ENCODE measurements at places on chromosomes 5 and 9.

DNA sequence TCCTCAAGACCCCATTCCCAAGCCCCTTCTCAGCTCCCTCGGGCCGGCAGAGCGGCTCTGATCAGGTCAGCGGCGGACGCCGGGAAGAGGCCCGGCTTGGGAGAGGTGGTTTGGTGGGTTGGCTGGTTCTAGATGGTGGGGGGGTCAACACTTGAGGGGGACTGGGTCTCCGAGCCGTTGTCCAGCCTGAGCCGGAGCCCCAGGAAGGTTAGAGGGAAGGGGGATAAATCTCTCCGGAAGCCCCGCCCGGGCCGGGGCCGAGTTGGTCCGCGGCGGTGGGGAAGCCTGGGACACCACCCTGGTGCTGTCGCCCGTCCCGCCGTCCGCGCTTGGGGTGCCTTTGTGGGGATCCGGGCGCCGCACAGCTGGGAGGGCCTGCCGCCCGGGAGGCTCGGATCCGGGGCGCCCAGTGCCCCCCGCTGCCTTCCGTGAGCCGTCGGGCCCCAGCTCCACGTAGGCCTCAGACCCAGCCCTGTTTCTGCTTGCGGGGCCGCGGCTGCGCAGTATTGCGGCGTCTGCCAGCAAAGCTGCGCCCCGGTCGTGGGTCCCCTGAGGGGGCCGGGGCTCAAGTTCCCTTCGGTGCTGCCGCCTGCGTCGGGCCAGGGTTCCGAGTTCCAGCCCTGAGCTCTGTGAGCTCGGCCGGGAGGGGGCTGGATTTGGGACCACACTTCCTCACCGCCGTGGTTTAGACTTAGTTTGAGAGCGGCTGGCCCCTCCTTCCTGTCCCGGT lies 542 bp upstream of the TRIM52 start:
- DNase-seq: no peak

- no peak for DNase-seq
Observed at GRCh38 chr9:16315720-16316119, 554.8 kb downstream of the BNC2 start.

- DNase-seq: no peak
Observed at GRCh38 chr5:169629847-169630548, 7.1 kb upstream of the DOCK2 start.

DNA sequence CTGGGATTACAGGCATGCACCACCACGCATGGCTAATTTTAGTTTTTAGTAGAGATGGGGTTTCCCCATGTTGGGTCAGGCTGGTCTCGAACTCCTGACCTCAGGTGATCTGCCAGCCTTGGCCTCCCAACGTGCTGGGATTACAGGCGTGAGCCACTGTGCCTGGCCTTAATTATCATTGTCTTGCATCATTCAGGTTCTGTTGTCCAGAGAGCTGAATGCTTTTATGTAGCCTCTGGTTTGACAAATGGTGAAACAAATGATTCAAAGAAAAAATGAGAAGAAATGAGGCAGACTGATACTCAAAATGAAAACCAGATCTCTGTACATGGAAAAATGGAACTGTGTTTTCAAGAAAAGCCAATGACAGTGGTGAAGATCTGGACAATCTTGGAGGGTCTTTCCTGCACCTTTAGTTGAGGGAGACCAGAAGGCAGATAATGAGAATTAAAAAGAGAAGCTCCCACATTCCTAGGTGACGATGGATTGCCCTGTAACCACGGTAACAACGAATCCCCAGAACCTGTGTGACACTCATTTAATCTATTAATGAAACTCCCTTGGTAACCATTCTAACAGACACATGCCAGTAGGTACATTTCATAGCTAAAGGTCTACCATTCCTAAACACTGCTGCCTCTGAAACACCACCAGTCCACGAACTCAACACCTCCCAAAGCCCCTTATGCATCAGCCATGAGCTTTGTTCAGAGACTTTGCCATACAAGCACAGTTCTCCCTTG lies 1.6 kb downstream of the TEX48 start:
- no peak for DNase-seq

- no peak for DNase-seq
Observed at GRCh38 chr9:91117474-91117891, 244.2 kb downstream of the AUH start.

DNA sequence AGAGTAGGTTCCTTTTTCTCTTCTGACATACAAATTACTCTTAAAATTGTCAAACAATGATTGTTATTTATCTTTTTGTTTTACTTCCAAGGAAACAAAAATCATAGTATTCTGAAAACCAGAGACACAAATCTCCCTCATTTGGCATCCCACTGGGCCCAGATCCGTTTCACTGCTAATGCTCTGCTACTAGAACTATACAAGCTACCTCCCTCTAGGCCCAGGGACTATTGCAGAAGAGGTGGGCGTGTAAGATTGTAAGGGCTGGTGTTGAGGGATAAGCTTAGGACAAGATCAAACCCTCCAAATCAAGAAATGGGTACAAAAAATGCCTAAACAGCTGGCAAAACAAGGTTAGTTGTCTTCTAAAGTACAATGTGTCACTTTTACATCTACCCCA lies 928.9 kb upstream of the CDH10 start:
- DNase-seq: no peak

- no peak for DNase-seq
Observed at GRCh38 chr9:87674565-87675299, 51.2 kb upstream of the CTSL start.

All from Kasumi-1 (cell line).